Skin of body (tissue), 3 donors: ENCODE measurements at places on chromosomes 13 and 19. TPM values are rescaled to one million over a fixed set of nuclear protein-coding genes. Genes with fewer than 3 reads are reported as not detected.

- no peak for DNase-seq
These were observed 4.8 kb upstream of the DPRX start for GRCh38 chr19:53626976-53627375.

DNA sequence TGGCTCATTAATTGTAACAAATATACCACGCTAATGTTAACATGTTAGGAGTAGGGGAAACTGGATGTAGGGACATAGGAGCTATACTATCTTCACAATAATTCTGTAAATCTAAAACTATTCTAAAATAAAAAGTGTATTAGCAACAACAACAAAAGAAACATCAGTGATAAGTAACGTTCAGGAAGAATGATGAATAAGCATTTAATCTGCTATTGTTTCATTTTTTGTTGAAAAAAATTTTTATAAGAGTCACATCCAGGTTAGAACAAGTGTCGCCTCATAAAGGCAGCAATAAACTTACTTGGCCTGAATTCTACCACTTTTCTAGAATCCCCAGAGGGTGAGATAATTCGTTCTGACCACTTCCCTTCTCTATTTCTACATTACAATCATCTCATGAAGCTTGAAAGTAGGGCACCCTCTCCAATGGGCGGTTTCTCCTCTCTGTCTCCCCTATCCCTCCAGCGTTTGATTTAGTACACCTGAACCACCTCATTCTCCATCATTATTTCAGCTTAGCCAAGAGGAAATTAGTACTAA is 253.1 kb upstream of the IPO5 start:
- no peak for DNase-seq

GRCh38 chr19:51724543-51724942 is 752 bp upstream of the HAS1 start:
- DNase-seq = no peak

GRCh38 chr13:33127009-33127551 is 110.9 kb downstream of the KL start:
- DNase-seq = peak; percentile 43

- no peak for DNase-seq
These were observed 234.3 kb upstream of the STARD13 start for GRCh38 chr13:33519561-33520467.

The FGF22 gene
- total RNA-seq = 1.4 TPM

GRCh38 chr13:45108716-45109101 is 11.6 kb upstream of the GTF2F2 start:
- no peak for DNase-seq

The CDX2 gene
- not detected for total RNA-seq

The CLDN10 gene
- total RNA-seq = 2.4 TPM

The PNMA8A gene
- total RNA-seq = 17.3 TPM

DNA sequence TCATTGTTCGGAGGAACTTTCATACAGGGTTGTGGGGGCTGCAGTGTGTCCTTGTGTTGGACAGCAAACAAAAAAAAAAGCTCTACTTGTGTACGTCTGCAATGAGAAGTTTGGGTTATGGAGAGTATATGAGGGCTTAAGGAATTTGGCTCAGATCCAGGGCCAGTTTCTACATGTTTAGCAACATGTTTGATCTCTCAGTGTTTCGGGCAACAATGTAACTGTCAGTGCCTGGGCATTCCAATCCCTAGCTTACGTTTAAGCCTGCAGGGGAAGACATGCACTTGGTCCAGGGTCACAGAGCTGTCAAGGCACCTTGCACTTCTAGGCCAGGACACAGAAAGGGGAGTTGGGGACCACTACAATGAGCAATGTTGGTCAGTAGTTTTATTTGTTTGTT is 13.9 kb downstream of the ZNF543 start:
- peak; percentile 15 for DNase-seq

GRCh38 chr13:24660023-24660741 is 20.0 kb upstream of the ATP12A start:
- DNase-seq = no peak

GRCh38 chr13:48636550-48636949 is 17.2 kb upstream of the CYSLTR2 start:
- DNase-seq = no peak

The VSTM2B gene
- total RNA-seq = not detected

DNA sequence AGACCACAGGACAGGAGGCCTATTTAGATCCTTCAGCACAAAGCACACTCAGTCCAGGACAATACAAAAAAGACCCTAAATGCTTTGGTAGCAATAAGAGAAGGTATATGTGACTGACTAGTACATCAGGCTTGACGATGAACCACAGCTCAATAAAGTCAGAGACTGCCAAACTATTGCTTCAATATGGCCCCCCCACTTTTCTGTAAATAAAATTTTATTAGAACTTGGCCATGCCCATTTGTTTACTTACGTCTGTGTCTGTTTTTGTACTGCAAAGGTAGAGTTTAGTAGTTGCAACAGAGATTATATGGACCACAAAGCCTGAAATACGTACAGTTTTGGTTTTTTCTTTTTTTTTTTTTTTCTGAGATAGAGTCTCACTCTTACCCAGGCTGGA is 136.7 kb downstream of the IRS2 start:
- DNase-seq = no peak
